ELF-1 (cell line): ENCODE measurements at places on chromosomes 16 and 17.

DNA sequence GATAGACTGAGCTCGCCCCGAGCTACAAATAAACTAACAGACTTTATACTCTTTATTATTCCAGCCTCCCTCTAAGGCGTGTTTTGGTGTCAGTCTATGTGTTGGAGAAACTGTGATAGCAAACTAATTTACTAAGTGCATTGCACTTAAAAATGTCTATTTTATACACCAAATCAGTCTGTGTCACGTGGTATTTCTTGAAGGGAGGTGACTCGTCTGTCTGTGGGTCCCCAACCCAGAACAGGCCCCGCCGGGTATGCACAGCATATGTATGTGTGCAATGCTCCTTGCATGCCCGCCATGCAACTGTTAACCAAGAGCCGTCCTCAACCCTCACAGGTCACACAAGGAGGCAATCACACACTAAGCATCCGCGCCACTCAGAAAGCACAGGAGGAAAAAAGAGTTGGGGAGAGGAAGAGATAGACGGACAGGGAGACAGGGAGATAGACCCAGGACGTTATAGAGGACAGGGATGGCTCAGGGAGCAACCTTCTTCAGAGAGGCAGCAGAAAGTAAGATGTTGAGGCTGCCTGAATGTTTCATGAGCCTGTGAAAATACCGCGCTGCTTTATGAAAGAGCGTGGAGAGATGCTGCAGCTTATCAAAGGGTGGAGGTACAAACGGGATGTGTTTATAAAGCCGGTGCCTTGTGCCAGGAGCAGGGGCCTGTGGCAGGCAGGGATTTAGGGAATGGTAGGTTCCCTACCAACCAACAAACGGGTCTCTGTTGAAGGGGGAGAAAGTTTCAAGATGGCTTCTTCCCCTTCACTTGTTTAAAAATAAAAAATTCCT, 4.2 kb downstream of the RBFOX3 start:
- no peak for DNase-seq

- no peak for DNase-seq
These were observed 23.3 kb upstream of the GINS2 start for GRCh38 chr16:85711982-85712587.

DNA sequence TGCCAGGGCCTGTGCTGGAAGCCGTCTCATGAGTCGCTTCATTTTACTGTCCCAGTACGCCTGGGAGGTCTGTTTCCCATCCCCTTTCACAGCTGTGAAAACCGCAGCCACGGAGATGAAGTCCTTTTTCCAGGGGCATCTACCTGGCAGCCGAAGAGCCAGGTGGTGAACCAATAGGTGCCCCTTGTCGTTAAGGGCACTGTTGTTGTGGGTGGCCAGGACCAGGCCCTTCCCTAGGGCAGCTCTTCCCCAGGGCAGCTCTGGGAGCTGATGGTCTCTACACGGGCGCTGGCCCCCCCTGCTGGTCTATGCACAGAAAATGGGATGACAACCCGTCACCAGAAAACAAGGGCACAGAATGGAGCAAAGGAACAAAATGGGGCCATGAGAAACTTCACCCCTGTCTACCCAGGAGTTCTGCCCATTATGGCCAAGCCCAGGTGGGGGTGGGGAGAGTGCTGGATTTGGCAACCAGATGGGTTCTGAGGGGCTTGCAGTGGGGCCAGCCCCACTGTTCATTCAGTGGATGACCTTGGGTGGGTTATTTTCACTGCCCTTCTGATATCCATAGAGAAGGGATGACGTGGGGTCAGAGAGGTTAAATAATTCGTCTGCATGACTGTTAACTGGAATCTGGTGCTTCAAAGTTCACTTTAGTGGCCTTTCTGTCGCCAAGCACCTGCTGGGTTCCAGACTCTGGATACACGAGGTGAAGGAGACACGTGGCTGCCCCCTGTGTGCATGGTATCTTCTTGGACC, 11.5 kb downstream of the RMI2 start:
- DNase-seq: peak; percentile 83

DNA sequence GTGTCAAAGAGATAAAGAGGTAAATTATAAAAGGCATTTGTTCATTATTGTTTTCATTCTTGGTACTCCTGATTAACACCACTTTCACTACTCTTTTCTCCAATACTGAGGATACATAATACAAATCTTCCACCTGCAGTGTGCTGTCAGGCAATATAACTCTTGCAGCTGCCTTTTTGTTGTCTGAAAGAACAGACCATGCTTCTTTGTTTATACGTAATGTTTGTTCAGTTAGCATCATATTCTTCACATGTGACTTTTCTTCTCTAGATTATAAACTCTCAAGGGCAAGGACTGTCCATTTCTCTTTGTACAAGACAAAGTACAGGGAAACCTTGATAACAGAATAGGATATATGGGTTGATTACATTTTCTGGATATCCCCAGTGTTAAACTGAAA, 14.2 kb upstream of the ABCC11 start:
- no peak for DNase-seq

DNA sequence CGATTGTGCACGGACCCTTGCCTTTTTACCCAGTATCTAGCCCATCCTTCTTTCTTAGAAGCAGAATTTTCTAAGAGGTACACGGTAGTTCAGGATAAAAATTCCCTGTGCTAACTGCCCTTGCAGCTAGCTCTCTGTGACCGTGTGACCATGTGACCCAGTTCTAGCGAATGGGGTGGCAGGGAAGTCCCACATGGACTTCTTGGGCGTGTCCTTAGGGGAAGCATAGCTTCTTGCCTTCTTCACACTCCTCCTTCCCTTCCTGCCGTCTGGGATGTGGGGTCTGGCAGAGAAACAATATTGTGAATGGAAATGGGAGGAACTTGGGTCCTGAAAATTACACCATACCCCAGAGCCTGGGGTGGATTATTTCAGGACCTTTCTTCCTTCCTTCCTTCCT, 670.7 kb downstream of the MAF start:
- DNase-seq: no peak

DNA sequence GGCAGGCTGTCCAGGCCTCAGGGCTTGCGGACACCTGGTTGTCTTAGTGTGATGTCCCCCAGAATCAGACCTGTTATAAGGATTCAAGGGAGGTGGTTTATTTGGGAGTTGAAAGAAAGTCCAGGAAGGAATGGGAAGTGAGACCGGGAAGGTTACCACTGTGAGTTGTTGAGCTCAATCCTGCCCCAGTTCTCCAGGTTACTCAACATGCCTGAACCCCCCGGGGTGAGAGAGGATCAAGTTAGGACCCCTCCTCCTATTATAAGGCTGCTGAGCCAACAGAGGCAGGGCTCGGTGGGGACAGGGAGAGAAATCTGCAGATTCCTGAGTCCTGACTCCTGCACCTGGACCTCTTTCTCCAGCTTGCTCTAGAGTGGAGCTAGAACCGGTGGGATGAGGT, 86.4 kb downstream of the MRM1 start:
- no peak for DNase-seq

DNA sequence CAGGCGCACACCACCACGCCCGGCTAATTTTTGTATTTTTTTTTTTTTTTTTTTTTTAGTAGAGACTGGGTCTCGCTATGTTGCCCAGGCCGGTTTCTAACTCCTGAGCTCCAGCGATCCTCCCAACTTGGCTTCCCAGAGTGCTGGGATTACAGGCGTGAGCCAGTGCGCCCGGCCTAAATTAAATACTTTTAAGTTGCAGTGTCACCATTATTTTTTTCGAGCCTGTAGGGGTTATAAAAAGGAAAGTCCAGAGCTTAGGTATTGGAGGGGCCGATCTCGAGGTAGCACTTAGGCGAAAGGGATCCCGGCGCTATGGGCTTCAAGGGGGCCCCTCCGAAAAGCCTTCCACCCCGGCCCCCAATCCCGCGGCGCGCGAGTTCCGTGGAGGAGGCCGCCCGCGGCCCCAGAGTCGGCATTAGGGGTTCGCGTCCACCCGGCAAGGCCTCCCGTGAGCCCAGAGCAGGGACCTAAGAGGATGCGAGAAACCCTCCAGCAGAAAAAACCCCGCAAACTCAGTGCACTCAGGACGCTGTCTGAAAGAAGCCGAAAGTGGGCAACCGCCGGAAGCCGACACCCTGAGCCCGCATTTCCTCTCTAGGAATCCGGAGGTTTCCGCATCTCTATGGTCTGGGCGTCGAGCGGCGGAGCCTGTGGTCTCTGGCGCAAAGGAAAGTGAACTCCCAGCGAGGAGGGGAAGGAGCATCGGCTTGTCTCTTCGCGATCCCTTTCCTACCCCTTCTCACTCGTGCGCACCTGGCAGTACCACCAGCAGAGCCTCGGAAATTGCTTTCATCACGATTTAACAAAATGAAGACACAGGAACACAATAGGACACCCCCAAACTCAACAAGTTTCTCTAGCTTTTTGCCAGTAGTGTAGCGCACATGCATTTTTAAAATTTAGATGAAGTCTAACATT, 14.1 kb upstream of the RGS9 start:
- peak; percentile 95 for DNase-seq
